ENCODE measurements at places on chromosomes 4 and X.
A peak's percentile ranks its signal among the peaks of the same experiment; 100 is the strongest.

GRCh38 chr4:2426069-2426397 lies 7.3 kb downstream of the CFAP99 start:
- no peak for DNase-seq

GRCh38 chrX:12994321-12994720 lies 19.4 kb downstream of the TMSB4X start:
- DNase-seq: no peak

- DNase-seq: no peak
Observed at GRCh38 chrX:154091678-154092077, 5.8 kb downstream of the MECP2 start.

GRCh38 chr4:30182786-30183185 lies 537.4 kb upstream of the PCDH7 start:
- no peak for DNase-seq

DNA sequence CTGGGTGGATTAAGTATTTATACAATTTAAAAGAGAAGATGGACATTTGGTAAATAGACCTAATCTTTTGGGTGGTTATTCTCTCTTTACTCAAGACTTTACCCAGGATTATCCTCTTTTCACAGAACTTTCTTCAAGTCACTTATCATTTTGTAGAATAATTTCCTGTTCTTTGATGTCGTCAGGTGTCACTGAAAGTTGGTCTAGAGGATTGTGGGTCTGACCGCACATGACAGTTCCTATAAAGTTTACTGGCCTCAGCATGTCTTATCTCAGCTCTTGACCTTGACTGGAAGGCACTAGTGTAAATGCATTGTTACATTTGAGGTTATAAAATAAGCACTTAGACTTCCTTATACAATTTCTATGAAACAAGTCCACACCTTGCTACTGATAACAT lies 139.9 kb upstream of the SLC4A4 start:
- no peak for DNase-seq

DNA sequence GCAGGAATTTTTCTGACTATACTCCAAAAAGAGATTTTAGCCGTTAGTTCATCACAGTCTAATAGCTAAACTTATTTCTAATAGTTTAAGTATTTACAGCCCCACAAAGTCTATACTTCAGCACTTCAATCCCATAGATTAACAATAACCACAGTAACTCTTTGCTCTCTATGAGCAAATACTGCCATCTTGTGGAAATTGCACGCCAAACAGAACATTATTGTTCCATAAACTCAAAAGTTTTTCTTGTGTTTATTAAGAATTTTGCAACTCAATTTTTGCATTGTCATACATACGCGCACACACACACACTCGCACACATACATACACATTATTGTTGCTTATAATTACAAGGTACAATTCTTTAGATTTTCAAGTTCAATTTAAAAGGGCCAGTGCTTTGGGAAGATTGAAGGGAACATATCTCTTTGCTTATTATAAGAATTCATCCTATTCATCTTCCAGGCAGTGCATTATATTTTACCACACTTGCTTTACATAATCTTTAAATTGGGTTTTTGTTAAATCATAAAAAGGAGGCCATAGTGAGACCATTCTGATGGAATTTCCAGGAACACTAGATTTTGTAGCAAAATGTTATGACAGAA lies 63.8 kb upstream of the ATOH1 start:
- no peak for DNase-seq

DNA sequence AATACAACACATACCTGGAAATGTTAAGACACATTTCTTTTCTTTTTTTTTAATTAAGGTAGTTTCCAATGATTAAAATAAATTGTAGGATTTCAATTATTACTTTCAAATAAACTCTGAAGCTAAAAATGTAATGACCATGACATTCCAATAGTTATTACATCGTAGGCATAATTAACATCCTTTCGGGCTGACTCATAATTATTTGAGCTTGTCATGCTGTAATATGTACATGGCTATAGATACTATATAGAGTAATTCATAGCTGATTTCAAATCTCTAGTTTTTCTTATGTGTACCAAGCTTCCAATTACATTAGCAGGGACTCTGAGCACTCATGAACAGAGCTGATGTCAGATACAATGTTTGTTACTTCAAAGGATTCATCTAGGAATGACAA lies 125.7 kb upstream of the GABRG1 start:
- DNase-seq: no peak

DNA sequence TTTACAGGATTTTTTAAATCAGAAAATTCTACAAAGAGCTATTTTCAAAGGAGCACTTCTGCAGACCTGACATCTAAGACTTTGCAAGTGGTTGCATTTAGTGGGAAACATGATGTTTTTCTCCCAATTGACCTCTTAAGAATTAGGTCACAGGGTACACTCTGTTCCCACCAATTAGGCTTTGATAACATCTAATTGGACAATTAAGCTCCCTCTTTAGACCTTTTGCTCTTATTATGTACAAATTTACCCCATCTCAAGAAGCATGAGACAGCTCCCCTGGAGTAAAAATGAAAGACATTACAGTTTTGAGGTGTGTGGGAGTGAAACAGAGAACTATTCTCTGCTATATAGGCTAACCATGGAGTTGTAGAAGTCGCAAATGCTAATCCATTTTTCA lies 31.8 kb upstream of the AGA start:
- DNase-seq: no peak

DNA sequence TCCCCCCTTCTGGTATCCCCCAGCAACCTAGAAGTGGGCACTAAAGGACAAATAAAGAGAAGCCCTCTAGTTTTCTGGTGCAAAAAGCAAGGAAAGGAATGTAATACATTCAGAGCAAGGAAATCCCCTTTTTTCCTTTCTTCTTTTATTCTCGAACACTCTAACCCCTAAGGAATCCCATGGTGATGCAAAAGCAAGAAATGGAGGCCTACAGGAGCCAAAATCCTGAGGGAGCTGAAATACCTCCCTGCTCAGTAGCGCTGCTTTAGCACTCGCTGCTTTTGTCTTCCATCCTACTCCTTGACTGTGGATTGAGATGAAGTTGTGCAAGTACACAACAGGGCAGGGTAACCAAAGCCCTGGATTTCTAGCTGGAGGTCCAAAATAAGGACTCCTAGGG lies 251.0 kb downstream of the PRDM5 start:
- no peak for DNase-seq

DNA sequence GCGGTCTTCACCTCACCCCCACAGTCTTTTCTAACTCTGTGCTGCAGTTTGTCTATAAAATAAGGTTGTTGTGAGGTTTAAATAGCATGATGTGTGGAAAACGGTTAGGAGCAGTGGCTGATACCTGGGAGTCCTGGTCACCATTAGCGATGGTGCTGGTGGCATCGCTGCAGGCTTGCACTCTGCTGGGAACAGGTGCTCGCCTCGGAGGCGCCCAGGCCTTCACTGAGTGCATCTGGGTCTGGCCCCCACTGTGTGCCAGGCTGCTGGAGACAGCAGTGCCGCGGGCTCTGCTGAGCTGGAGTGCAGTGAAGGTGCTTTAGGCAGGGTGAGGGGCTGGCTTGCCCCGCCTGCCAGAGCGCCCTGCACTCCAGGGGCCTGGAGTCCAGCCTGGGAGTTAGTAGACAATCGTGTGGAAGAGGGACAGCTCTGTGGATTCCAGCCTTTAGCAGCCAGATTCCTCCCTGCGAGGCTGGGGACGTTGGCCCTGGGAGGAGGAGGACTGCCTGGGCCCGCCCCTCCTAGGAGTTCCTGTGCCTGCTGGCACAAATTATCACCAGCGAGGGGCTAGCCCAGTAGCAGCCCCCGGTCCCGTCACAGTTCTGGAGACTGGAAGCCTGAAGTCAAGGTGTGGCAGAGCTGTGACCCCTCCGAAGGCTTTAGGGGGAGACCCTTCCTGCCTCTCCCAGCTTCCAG lies 7.3 kb downstream of the RGS12 start:
- DNase-seq: no peak

DNA sequence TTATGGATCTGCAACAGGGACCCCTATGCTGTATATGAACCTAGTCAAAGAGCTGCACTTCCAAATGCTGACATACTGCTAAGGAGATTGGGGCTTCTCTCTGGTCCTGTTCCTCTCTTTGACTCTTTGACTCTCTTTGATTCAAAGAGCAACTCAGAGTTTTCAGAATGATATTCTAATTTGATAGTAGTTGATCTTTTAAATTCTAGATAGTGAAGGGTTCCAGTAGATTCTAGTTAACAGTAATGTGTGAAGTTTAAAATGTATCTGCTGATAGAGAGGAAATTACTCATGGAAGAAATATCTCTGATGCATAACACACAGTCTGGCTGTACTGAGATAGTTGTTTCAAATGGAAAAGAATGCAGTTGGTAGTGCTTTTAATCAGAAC lies 239.1 kb downstream of the RASL11B start:
- no peak for DNase-seq

DNA sequence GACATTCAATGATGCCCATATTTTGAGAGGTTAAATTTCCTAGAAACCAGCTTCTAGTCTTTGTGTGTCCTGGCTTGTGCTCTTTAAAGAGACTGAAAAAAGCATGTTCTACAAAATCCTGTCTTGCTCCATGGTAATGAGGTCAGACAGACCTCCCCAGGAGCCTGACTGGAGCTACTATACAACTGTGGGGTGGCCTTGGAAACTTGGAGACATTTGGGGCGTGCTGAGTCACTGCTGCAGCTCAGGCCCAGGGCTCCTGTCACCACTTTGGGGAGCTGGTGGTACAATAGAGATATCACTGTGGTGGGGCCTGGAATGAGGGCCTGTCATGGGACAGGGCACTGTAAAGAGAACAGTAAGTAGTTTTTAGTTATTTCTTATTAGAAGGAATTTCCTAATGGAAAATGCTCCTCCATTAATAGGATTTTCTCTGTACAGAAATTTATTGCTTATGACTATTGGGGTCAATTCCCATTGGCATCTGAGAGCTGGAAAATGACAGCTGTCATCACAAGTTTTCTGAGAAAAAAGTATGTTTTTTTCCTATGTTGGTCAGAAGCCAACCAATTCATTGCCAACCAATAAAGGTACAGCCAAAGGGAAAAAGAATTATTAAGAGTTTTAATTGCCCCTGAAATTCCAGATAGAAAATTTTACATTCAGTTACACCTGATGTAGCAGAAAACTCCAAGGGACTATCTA lies 207.4 kb upstream of the JADE1 start:
- no peak for DNase-seq

DNA sequence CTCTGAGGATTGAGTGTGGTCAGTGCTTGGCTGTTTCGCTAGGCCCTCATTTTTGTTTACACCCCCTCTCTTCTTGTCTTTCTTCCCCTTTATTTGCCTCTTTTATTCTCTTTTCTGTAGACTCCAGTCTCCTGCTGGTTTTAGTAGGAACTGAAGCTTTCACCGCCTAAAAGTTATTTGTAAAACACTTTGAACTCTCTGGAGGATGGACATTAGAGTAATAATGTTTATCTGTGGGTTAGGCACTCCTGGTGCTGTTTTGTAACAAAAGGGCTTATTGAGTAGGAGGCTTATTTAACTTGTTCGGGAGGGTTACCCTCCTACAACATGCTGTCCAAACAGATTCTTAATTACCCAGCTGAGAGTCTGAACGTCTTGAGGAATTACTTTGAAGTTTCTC lies 1.6 kb upstream of the ARHGAP10 start:
- DNase-seq: no peak

GRCh38 chrX:4268676-4269075 lies 555.2 kb upstream of the PRKX start:
- no peak for DNase-seq

DNA sequence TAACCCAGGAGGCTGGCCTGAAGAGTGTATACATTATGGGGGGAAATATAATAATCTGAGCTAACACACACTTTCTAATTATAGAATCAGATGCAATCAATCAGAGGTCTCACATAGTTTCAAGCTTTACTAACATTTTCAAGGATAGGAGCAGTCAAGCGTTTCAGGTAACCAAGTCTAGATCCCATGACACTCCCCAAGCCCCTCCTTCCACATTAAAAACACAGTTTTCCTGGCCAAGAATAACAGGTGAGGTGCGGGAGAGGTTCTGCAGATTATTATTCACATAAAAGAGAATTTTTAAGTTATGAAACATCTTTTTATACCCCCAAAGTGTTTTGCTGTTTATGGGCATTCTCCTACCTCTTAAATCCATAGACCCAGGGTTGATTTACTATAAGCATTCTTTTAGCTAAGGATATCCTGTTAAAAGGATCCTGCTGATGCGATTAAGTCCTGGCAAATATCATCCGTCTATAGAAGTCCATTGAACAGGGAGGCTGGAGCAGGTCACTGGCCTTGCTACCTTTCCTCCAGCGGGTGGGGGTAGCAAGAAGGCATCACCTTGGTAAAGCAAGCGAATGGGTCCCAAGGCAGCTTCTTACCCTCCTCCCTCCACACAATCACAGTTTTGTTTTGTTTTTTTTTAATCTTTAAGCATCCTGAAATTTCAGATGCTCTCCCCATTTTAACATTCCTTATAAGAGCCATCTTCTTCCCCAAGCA lies 104.7 kb upstream of the GPM6A start:
- DNase-seq: no peak

- DNase-seq: peak; percentile 40
Observed at GRCh38 chrX:107654872-107655761, 26.8 kb downstream of the PRPS1 start.

DNA sequence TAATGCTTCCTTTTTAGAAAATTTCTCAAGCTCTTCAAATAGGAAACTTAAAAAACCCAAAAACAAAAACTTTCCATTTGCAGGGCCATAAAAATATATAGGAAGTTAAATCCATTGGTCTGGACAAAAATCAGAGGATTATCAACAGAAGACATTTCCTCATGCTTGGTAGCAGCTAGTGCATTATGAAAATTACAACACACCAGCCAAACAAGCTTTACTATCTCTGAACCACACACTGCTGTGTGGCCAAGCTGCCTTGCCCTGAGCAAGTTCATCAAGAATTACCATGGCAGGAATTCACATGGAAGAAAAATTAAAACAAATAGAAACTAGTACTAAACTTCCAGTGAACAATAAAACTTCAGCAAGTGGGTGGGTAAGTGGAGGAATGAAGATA lies 3.6 kb downstream of the USP46 start:
- no peak for DNase-seq

DNA sequence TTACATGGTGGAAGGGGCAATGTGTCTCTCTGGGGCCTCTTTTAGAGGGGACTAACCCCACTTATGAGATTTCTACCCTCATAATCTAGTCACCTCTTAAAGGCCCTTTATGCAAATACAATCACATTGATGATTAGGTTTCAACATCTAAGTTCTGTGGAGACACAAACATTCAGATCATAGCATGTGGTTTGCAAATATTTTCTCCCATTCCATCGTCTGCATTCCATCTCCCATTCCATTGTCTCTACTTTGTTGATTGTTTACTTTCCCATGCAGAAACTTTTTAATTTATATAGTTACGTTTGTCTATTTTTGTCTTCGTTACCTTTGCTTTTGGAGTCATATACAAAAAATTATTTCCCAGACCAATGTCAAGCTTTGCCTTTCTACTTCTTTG lies 927.5 kb upstream of the INTU start:
- DNase-seq: no peak

- no peak for DNase-seq
Observed at GRCh38 chr4:15414551-15415091, 13.2 kb upstream of the C1QTNF7 start.

DNA sequence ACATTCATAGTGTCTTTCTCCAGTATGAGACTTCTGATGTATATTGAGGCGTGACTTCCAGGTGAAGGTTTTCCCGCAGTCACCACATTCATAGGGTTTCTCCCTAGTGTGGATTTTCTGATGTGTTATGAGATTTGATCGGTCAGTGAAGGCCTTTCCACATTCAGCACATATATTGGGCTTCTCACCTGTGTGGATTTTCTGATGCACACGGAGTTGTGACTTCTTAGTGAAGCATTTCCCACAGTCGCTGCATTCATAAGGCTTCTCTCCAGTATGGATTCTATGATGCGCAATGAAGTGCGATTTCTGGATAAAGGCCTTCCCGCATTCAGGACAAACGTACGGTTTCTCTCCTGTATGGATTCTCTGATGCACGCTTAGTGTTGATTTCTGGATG lies 35.4 kb downstream of the ZNF41 start:
- DNase-seq: no peak
